Left kidney (tissue), 8 donors: ENCODE measurements at places on chromosomes 7 and 10. TPM values are rescaled to one million over a fixed set of nuclear protein-coding genes. Genes with fewer than 3 reads are reported as not detected.

CPED1 gene
- polyA plus RNA-seq = 43.4 TPM

ADRB1 gene
- 0.12 TPM for polyA plus RNA-seq

SOSTDC1 gene
- polyA plus RNA-seq = 47.8 TPM

TMEM140 gene
- polyA plus RNA-seq = 25.9 TPM

TECTB gene
- polyA plus RNA-seq = not detected

MALRD1 gene
- 2.2 TPM for polyA plus RNA-seq

OR9A2 gene
- not detected for polyA plus RNA-seq

CCM2 gene
- polyA plus RNA-seq = 27.0 TPM
